Suppressor macrophage treated with lipopolysaccharide for 4 hours (primary cell): ENCODE measurements at places on chromosomes 6 and 20.
A peak's percentile ranks its signal among the peaks of the same experiment; 100 is the strongest.

- peak; percentile 73 for DNase-seq
Measured at GRCh38 chr20:5191829-5192569, 65.2 kb downstream of the CDS2 start.

GRCh38 chr20:62428396-62429295, 1.3 kb upstream of the RBBP8NL start:
- DNase-seq = no peak

- DNase-seq = no peak
Measured at GRCh38 chr6:44931385-44931784, 396.7 kb upstream of the RUNX2 start.

- DNase-seq = peak; percentile 18
Measured at GRCh38 chr6:44522871-44523270, 135.4 kb downstream of the CDC5L start.

- DNase-seq = no peak
Measured at GRCh38 chr6:169827290-169827717, 75.9 kb downstream of the ERMARD start.

GRCh38 chr6:47701363-47701762, 3.0 kb downstream of the ADGRF4 start:
- DNase-seq = no peak

- no peak for DNase-seq
Measured at GRCh38 chr20:41098703-41099250, 38.6 kb upstream of the PLCG1 start.

GRCh38 chr6:64049736-64050135, 414.1 kb downstream of the PHF3 start:
- no peak for DNase-seq

- peak; percentile 48 for DNase-seq
Measured at GRCh38 chr6:161226009-161226964, 47.6 kb downstream of the AGPAT4 start.

GRCh38 chr6:110523451-110524021, 47.1 kb upstream of the SLC22A16 start:
- DNase-seq = no peak

GRCh38 chr6:122818866-122819265, 29.8 kb downstream of the SMPDL3A start:
- no peak for DNase-seq

DNA sequence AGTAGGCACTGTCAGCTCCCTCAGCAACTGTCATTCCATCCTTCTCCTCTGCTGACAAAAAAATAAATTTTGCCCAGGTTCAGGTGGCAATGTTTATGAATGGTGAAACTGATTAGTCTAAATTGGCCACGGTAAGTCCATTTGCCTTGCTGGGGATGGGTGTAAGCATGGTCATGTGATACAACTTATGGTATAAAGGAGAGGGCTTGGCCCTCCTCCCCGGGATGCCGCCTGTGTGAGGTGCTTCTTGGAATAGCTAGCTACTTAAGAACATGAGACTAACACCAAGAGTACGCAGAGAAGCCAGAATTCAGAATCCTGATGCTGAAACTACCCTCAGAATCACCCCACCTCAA, 94.4 kb upstream of the MAP7 start:
- DNase-seq = no peak

- DNase-seq = no peak
Measured at GRCh38 chr6:168116975-168117899, 38.2 kb upstream of the FRMD1 start.
